CD8-positive, alpha-beta memory T cell (primary cell): ENCODE measurements at places on chromosomes 2 and 18. TPM values are rescaled to one million over a fixed set of nuclear protein-coding genes. Genes with fewer than 3 reads are reported as not detected.
A peak's percentile ranks its signal among the peaks of the same experiment; 100 is the strongest.

GRCh38 chr2:9966491-9967022, 15.1 kb downstream of the GRHL1 start:
- H3K36me3 ChIP-seq = no peaks in the 10 kb centered on the region
- peak overlapping the region; percentile 35 for H3K27ac ChIP-seq
- H3K4me3 ChIP-seq = no peak overlapping the region
- no peak for DNase-seq

GRCh38 chr18:26477828-26478466, 70.4 kb downstream of the KCTD1 start:
- H3K27me3 ChIP-seq = no peaks in the 10 kb centered on the region
- H3K4me3 ChIP-seq = no peak overlapping the region
- H3K4me1 ChIP-seq = no peaks in the 10 kb centered on the region
- no peaks in the 10 kb centered on the region for H3K36me3 ChIP-seq
- H3K27ac ChIP-seq = no peak overlapping the region

DNA sequence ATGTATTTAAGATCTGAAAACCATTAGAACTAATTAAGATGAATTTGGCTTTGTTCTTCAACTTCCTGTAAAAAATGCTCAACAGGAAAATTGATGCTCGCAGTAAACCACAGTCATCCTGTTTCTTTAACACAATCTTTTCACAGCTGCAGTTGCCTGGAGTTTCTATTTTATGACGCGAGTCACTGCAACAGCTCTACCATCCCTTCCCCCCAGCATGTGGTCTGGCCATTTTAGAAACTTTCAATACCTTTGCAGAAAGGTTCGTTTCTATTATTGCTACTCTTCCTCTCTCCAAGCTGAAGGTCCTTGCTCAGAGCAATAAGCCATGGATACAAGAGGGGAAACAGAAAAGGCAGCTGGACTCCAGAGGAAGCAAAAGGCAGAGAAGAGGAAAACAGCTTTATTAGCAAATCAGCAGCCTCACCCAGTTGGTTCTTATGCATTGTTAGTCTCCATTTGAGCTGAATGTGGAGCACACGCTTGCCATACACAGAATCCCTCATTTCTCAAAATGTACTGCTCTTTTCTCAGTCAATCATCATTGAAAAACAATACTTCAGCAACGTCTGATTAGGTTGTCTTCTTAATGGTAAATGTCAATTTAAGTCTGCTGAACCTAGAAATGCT, 3.9 kb downstream of the WIPF1 start:
- peaks cover 52% of the 10 kb centered on the region for H3K4me1 ChIP-seq
- peaks cover 13% of the 10 kb centered on the region for H3K36me3 ChIP-seq

- no peak for DNase-seq
- H3K4me1 ChIP-seq = peaks cover 14% of the 10 kb centered on the region
- H3K27ac ChIP-seq = no peak overlapping the region
Measured at GRCh38 chr2:157489983-157490382, 46.1 kb upstream of the CYTIP start.

DNA sequence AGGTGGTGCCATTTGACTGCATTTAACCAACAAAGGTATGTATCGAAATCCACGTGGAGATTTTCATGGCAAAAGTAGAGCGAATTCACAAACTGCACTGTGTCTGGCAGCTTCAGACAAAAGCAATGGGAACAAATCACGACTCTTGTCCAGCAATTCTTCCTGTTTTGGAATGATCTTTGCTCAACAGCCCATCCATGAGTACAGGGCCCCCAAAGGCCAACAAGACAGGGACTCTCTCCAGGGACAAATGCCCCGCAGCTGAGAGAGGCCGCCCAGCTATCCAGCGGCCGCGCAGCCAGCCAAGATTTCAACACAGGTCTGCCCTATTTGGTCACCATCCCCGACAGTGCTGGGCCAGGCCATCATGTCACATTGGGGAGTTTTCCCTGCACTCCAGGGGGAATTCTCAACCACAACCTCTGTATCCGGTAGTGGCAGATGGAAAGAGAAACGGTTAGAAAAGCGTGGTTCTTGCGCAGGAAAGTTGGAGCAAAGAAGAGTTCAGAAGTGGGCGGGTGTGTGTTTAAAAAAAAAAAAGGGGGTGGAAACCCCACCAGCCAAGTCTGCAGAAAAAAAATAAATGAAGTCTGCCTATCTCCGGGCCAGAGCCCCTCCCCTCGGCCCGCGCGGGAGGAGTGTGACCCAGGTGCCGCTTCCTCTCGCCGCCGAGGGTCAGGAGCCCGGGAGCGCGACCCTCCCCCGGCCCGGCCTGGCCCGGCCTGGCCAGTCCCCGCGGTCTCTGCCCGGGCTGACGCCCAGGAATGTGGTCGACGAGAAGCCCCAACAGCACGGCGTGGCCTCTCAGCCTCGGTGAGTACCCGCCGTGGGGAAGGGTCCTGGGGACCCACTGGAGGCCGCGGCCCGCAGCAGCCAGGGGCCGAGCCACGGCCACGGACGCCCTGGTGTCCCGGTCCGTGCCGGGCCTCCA, at the start of gene GYPC:
Gene GYPC, plus strand, starts transcription at position 659 of the 931 bp plus-strand sequence. Its CDS starts 106 bp downstream, at position 765.
- H3K36me3 ChIP-seq = no peaks in the 10 kb centered on the region
- H3K27me3 ChIP-seq = no peaks in the 10 kb centered on the region
- peak within 1 kb of the TSS; percentile 74 for H3K4me3 ChIP-seq
- peaks cover 43% of the 10 kb centered on the region for H3K4me1 ChIP-seq
- H3K27ac ChIP-seq = peak within 1 kb of the TSS; percentile 86
- peak; percentile 63 for DNase-seq

- H3K4me3 ChIP-seq = no peak overlapping the region
- no peaks in the 10 kb centered on the region for H3K4me1 ChIP-seq
- no peaks in the 10 kb centered on the region for H3K27me3 ChIP-seq
- no peaks in the 10 kb centered on the region for H3K36me3 ChIP-seq
- DNase-seq = no peak
- no peak overlapping the region for H3K27ac ChIP-seq
Measured at GRCh38 chr2:231218366-231218765, 19.9 kb downstream of the ARMC9 start.

DNA sequence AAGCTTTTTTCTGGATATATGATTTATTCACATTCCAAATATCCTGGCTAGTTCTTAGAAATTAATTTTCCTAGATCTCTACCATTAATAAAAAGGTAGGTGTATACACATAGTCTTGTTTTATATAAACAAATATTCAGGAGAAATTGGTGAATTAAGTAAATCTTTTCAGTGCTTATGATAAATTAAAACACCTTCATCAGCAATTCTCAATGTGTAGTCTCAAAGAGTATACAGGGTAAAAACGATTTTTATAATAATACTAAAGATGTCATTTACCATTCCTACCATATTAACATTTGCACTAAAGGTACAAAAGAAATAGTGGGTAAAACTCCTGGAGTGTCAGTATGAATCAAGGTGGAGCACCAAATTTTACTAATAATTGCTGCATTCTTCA, 40.2 kb downstream of the CERKL start:
- no peak for DNase-seq
- H3K27ac ChIP-seq = no peak overlapping the region
- H3K27me3 ChIP-seq = no peaks in the 10 kb centered on the region
- no peak overlapping the region for H3K4me3 ChIP-seq
- no peaks in the 10 kb centered on the region for H3K4me1 ChIP-seq

DNA sequence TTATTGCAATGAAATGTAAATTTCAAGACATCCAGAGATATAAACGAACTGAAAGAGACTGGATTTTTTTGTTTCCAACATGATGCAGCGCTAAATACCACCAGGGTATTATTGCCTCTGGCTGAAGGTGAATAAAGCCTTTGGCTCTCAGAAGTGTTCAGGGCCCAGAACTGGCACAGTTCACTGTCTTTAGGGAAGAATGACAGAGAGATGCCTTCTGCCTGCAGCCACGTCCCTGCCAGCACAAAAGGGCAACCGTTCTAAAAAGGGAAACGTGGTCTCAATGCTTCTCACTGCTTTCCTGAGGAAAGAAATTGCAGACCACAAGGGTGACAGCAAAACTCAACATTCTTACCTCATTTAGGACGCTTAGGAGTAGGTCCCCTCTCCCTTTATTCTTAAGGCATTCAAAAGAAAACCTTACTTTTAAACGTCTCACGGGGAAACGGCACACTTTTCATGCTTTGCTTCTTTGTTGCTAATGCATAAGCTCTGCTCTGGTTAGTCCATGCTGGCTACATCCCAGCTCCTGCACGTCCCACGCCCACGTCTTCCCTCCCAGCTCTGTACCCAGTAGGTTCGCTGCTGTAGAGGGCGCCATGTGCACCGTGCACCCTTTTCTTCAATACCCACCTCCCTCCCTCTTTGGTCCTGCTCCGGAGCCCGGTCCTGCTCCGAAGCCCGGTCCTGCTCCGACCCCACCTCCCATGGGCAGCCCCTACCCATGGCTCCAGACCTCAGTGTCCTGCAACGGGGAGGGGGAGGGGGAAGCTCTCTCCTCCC, 171.0 kb downstream of the HRH4 start:
- no peak for DNase-seq
- H3K27ac ChIP-seq = no peak overlapping the region
- H3K4me1 ChIP-seq = no peaks in the 10 kb centered on the region
- no peaks in the 10 kb centered on the region for H3K36me3 ChIP-seq
- H3K4me3 ChIP-seq = no peak overlapping the region

DNA sequence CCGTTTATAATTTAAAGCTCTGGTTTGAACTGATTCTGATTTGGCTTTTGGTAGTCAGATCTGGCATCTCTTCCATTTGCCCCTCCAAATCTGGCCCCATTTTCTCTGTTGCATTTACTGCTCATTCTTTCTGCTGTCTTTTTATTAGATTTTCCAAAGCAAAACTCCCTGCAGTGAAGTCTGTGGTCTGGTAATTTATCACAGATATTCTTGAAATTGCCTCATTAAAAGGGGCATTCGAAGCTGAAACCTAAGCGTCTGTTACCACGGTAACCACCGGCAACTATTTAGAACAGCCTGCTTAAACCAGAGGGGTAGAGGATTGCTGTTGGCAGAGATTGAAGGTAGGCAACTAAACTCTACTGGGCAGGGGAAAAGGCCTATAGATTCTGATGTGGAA, 111.5 kb upstream of the UPP2 start:
- no peak overlapping the region for H3K27ac ChIP-seq
- H3K36me3 ChIP-seq = no peaks in the 10 kb centered on the region
- no peak for DNase-seq
- H3K27me3 ChIP-seq = peaks cover 3% of the 10 kb centered on the region
- no peak overlapping the region for H3K4me3 ChIP-seq

GRCh38 chr2:218368150-218368528, 11.5 kb downstream of the CATIP start:
- H3K4me1 ChIP-seq = peaks cover 18% of the 10 kb centered on the region
- H3K4me3 ChIP-seq = peak overlapping the region; percentile 71
- DNase-seq = no peak
- no peaks in the 10 kb centered on the region for H3K36me3 ChIP-seq
- H3K27ac ChIP-seq = peak overlapping the region; percentile 81

- no peak for DNase-seq
- no peaks in the 10 kb centered on the region for H3K27me3 ChIP-seq
- no peak overlapping the region for H3K4me3 ChIP-seq
- no peak overlapping the region for H3K27ac ChIP-seq
- H3K36me3 ChIP-seq = no peaks in the 10 kb centered on the region
- no peaks in the 10 kb centered on the region for H3K4me1 ChIP-seq
Measured at GRCh38 chr2:156679820-156680219, 243.6 kb downstream of the GPD2 start.

The GKN1 gene
- not detected for polyA plus RNA-seq

The KATNAL2 gene
- 0.54 TPM for polyA plus RNA-seq

The CIB4 gene
- not detected for polyA plus RNA-seq

The CUL3 gene
- polyA plus RNA-seq = 58.1 TPM

The PKDCC gene
- 0.78 TPM for polyA plus RNA-seq

The SCG2 gene
- polyA plus RNA-seq = not detected

The OR6B2 gene
- polyA plus RNA-seq = not detected

The NDUFAF7 gene
- 6.8 TPM for polyA plus RNA-seq
